ENCODE measurements at places on chromosomes 1 and 21.
A peak's percentile ranks its signal among the peaks of the same experiment; 100 is the strongest.

DNA sequence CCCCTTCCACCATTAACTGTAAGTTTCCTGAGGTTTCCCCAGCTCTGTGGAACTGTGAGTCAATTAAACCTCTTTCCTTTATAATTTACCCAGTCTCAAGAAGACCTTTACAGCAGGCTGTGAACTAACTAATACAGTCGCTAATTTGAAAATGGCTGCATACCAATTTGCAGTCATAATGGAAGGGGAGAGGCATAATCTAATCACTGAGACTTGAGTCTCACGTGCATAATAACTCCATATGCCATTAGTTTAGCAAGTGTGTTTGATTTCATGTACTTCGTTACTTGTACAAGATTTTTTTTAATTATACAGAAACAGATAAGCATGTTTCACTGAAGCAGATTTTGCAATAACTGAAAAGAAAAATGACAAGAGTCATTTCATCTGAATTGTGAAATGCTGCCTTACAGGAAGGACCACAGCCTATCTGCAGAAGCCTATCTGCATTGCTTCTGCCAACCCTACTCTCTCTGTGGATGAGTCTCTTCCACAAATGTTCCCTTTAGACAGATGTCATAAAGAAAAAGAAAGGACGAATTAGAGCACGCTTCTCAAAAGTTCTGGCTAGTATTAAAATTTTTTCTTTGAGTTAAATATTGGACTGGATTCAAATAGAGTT, 99.1 kb downstream of the PTGER3 start:
- DNase-seq: no peak

DNA sequence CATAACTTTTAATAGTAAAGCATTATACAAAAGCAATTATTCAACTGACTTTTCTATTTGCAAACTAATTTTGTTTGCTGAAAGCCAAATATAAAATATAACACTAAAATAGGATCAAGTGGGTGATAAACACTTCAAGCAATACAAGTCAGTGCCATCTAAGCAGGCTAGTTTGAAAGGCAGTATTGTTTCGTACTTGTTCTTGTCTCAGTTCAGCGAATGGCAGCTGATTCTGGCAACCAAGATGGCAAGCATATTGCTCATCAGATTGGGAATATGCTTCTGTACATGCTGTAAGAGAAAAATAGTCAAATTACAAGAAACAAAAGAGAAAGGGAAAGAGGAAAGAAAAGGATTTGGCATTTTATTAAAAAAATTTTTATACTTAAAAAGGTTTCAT, 7.5 kb downstream of the TMEM59 start:
- no peak for DNase-seq

DNA sequence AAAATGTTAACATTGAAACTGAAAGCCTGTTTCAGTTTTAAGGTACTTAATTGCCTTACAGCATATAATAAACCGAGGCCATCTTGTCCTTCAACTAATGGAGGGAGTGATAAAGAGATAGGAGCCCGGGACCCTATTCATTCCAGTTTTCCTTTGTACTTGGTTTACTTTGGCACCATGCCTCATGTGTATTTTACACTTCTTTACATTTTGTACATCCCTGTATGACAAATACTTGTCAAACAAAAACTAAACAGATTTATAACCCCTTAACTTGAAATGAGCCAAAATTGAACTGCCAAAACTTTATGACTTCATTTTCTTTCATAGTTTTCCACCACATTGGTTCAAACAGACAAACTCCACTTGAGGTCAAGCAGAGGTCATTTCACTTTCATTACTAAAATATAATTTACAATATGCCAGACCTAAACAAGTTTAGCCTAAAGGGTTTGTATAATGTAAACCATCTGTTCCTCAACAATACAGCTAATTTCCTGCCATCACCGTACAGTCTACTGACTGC, 30.9 kb upstream of the UBE2U start:
- peak; percentile 28 for DNase-seq

DNA sequence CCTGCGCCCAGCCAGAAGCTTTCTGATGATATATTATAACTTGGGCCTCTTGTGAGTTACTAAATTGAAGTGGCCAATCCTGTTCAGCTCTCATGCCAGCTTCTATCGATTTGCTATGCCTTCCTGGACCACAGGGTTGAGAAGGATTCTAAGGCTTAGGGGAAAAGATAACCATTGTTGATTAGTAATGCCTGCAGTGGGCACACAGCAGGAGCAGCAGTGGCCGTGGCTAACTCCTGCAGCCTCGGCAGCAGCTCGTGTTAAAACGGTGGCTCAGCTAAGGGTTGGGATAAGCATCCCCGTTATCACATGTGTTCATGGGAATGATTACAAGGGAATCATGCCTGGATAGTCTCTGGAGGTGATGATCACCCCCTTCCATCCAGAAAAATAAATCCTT, 20.5 kb upstream of the KCNE2 start:
- no peak for DNase-seq

- DNase-seq: no peak
Observed at GRCh38 chr1:109625601-109626560, 6.2 kb downstream of the AMPD2 start.

GRCh38 chr1:215992620-215993019, 425.5 kb downstream of the KCTD3 start:
- peak; percentile 24 for DNase-seq

GRCh38 chr1:115090186-115090490, 835 bp upstream of the TSPAN2 start:
- DNase-seq: peak; percentile 41
